ENCODE measurements at places on chromosomes 13 and 19.
A peak's percentile ranks its signal among the peaks of the same experiment; 100 is the strongest.

DNA sequence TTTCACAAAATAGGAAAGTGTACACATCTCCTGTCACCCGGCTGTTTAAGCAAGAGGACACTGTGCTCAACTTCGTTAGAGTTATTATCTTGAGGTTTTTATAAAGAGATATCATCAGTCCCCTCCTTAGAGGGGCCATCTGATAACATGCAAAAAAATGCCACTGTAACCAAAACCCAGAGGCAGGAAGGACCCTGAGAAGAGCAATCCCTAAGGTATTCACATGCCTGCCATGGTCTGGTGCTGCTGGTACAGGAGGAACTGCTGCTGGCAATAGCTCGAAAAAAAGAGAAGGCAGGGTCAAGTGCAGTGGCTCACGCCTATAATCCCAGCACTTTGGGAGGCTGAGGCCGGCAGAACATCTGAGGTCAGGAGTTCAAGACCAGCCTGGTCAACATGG, 12.8 kb upstream of the CEACAM3 start:
- DNase-seq: no peak

- DNase-seq: no peak
Observed at GRCh38 chr13:97715763-97716162, 237.7 kb upstream of the IPO5 start.

- no peak for DNase-seq
Observed at GRCh38 chr19:1154731-1155351, 19.2 kb downstream of the SBNO2 start.

GRCh38 chr13:112506046-112506445, 81.9 kb downstream of the TUBGCP3 start:
- no peak for DNase-seq

- no peak for DNase-seq
Observed at GRCh38 chr13:62122434-62122833, 706.8 kb upstream of the PCDH20 start.

- no peak for DNase-seq
Observed at GRCh38 chr19:33280351-33280921, 21.9 kb downstream of the CEBPA start.

GRCh38 chr13:44920013-44920412, 69.3 kb downstream of the NUFIP1 start:
- no peak for DNase-seq

DNA sequence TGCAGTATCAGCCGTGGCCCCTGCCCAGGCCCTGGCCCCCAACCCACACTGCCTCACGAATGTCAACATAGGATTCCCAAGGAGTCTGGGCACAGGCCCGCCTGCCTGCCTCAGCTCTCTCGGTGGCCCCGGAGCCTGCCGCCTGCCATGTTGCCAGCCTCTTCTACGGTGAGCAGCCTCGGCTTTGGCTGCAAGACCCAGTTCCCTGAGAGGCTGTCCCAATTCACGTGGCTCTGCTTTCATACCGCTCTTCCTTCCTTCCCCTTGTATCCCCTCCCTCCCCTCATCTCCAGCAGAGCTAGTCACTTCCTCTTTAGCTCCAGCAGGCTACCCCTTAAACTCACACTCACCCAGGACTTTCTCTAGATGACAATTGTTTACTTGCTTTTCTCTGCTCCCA, 42.7 kb downstream of the SERP2 start:
- no peak for DNase-seq

DNA sequence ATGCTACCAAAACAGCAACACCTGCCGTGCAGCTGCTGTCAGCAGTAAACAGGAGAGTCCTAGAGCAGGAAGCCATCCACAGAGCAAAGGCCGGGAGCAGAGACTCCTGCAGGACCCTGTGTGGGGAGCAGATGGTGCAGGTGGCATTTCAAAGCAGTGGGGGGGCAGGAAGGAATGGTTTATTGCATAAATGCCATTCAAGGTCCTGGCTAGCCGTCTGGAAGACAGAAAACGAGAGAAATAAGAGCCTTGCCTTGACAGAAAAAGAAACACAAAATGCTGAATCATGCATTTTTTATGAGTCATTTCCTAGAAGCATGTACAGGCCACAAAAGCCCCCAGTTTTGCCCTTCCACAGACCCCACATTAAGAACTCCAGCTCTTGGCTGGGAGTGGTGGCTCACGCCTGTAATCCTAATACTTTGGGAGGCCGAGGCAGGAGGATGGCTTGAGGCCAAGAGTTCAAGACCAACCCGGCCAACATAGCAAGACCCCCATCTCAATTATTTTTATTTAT, 5.4 kb downstream of the RSPH6A start:
- DNase-seq: no peak

DNA sequence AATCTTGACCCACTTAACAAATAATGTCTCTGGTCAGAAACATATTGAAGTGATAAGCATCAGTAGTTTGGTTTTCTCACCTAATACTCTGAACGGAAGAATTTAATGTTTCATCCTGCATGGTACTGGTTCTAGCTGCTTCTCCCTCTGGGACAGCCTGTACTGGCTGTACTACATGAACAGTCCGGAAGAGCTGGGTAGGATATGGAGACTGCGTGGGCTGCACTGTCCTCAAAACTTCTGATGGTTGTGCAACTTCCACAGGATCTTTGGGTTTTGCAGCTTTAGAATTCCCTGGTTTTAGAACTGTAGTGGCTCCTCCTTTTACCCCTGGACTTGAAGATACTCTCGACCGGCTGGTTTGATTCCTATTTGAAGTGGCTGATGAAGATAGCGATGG, 78.3 kb downstream of the ELF1 start:
- no peak for DNase-seq

GRCh38 chr19:57709616-57710015, 612 bp upstream of the ZNF154 start:
- no peak for DNase-seq

- no peak for DNase-seq
Observed at GRCh38 chr19:39524495-39524894, 8.2 kb downstream of the EID2B start.

GRCh38 chr13:24056616-24057137, 103.8 kb upstream of the SPATA13 start:
- no peak for DNase-seq

GRCh38 chr13:53182724-53183123, 154.1 kb downstream of the OLFM4 start:
- DNase-seq: no peak

DNA sequence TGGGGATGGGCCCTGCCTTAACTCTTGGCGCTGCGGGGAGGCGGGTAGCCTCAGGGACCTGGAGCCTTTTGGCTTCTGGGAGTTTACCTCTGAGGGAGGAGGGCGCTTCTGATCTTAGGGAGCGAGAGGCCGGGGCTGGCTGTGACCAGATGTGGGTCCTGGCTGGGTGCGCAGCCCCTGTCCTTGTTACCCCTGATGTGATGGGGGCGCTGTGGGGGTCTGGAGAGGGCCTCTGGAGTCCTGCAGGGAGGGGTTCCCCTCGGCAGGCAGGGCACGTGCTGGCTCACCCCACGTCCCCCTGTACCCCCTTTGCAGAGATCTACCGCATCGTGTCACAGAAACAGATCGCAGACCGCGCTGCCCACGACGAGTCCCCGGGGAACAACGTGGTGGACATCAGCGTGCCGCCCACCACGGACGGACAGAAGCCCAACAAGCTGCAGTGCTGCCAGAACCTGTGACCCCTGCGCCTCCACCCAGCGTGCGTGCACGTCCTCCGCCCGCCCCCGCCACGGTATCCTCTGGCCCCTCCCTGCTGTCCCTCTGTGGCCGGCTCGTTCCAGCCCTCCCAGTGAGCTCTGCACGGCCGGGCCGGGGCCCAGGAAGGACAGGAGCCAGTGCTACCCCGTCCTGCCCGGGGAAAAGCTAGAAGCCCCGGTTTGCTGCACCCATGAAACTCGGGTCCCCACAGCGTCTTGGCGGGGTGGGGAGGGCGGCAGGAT, 9.8 kb upstream of the MARCHF2 start:
- DNase-seq: no peak

DNA sequence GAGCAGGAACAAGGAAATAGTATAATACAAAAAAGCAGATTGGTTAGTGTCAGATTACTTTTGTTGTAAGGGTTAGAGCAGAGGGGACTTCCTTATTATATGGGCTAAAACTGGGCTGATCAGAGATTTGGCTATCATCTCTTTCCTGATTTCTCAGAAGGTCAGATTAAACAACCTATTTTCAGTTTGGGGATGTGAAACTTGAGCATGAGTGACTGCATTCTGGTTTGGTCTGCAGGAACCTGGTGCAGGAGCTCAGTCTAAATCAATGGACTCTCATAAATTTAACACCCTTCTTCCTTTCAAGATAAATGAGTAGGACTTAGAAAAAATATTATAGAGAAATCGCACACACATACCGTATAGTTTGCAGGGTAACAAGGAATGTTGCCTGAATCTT, 12.9 kb upstream of the RFXAP start:
- DNase-seq: no peak

DNA sequence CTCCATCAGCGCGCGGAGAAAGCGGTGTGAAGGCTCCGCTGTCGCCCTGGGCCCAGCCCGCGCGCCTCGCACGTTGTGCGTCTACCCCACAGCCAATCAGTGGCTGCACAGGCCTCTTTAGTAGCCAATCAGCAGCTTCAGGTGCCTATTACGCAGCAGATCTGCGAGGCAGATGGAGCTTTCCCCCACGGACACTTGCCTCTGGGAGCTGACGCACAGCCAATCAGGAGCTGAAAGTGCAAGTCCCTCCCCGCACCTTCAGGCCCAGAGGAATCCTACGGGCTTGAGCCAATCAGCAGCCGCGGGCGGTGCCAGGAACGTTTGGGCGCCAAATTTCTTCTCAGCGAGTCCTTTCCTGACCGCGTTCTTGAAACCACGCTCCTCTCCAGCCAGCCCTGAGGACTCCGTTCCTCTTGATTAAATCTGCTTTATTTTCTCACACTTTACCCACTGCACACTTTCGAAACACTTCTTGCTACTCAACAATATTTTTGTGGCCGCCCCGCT, 39.9 kb downstream of the SIGLEC7 start:
- no peak for DNase-seq

DNA sequence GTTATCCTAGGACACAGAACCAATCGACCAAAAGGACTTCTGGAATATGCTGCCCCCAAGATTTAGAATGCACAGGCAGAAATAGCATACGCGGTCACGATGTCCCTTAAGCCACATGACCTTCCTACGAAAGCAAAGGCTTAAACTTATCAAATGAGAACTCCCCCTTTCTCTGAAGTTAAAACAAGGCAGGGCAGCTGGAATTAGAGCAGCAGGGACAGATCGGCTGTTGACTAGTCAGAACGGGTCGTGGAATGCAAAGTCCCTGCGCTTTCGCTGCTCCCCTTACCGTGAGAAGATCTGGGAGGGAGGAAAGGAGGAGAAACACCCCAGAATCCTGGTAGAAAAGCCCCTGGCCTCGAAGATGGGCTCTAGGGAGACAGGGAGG, 799 bp upstream of the USPL1 start:
- peak; percentile 37 for DNase-seq

DNA sequence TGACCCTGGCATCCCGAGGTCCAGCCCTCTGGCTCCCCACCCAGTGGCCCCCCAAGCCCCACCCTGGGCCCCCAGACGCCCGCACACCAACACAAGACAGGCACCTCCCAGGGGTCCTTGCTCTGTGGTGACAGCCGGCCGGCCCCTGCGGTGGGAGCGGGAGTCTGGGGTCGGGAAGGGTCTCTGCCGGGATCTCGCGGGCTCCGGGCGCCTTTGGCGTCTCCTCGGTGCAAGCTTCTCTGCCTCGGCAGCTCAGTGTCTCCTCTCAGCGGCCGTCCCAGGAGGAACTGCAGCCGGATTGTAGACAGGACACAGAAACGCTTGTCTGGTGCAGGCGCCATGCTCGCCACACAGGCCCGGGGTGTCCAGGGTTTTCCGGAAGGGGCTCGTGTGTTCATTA, 43.7 kb downstream of the TMEM255B start:
- no peak for DNase-seq

GRCh38 chr13:110209950-110210603, 96.9 kb downstream of the COL4A1 start:
- peak; percentile 35 for DNase-seq

- DNase-seq: no peak
Observed at GRCh38 chr13:31011193-31011860, 78.9 kb downstream of the TEX26 start.

GRCh38 chr13:112132142-112132541, 65.2 kb downstream of the SOX1 start:
- no peak for DNase-seq

- DNase-seq: no peak
Observed at GRCh38 chr13:83577183-83577582, 305.1 kb downstream of the SLITRK1 start.

DNA sequence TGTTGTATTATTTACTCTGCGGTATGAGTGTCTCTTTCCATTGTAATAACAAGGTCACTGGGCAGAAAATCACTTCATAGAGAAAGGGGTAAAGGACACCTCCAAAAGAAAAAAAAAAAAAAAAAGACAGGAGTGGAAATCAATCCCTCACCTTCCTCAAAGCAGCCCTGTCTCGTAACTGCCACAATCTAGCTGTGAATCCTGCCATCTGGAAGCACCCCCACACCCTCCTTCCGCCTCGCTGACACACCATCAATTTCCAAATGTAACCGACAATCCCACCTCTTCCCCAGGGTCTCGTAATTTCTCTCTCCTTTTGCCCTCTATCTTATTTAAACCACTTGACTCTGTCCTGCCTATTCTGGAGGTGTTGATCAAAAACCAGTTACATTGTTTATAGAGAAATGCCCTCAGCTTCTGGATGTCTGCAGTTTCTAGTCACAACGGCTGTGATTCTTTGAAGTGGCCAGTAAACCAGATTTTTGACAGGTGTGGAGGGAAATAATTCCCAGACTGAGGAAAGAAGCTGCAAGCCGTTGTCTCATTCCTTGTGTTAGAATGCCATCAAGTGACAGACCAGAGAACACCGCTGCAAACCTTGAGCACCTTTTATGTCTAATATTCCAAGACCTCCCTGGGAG, 9.1 kb upstream of the POP4 start:
- no peak for DNase-seq

DNA sequence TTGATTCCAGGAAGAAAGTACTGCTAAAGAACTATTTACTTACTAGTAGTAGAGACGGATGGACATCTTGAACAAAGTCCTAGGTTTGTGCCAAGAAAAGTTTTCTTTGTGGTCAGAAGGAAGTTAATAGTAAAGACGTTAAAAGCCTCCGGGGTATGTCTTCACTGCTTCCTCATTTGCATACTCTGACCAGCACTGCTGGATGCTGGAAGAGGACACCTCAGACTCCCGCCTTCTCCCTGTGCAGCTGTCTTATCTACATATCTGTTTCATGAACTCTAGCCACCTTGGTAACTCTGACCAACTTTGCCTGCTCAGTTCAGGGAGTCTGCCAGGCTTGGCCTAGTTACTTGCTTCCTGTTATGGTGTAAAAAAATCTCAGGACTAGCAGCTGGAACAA, 1109.1 kb upstream of the MIR17HG start:
- DNase-seq: no peak

Measured in NCI-H1105 (cell line).